ENCODE measurements at places on chromosomes 13 and 19. TPM values are rescaled to one million over a fixed set of nuclear protein-coding genes. Genes with fewer than 3 reads are reported as not detected.

The FPR3 gene
- 1.6 TPM for total RNA-seq

The IGFLR1 gene
- 30.8 TPM for total RNA-seq

- no peak for DNase-seq
Observed at GRCh38 chr19:51600940-51601580, 29.1 kb downstream of the SIGLEC5 start.

DNA sequence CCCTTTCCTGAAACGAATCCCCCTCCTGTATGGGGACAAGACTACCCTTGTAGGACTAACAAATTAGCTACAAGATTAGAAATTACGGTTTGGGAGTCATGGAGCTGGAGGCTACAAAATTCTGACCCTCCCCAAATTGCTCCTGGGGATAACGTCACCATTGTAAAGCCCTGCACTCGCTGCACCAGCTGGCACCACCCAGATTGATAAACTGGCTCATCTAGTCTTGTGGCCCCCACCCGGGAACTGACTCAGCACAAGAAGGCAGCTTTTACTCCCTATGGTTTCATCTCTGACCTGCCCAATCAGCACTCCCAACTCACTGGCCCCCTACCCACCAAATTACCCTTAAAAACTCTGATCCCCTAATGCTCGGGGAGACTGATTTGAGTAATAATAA, 150.6 kb upstream of the TSC22D1 start:
- no peak for DNase-seq

GRCh38 chr19:18847549-18848463, 16.0 kb downstream of the UPF1 start:
- DNase-seq: no peak

DNA sequence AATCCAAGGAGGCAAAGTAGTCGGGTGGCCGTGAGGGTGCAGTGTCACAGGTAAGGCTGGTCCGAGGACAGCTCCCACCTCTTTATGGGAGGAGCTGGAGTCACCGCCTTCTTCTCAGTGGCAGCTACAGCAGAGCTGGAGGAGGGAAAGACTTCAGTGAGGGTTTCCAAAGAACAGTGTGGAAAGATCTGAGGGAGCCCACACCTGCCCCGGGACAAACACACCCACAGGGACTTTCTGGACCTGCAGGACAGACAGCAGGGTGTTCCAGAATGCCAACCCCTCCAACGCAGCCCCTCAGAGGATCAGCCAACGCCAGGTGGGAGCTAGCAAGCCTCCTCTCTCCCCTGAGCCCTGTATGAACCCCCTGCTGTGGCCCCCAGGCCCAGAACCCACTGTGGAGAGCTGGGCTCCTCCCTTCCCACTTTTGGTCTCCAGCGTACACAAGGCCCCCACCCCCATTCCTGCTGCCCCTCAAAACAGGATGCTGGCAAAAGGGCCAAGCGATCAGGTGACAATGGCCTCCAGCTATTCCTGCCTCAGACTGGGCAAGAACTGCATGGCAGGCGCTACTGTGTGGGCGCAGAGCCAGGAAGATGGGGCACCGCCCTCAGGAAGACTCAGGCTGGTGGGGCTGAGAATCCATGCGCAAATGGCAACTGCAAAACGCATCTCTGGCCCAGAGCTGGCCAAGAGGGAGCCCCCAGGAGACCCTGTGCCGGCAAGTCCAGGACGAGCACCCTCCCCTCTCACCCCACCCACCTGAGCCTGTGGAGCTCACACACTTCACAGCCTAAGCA, 3.5 kb upstream of the CD320 start:
- peak; percentile 49 for DNase-seq

The C19orf47 gene
- total RNA-seq: 6.7 TPM

- DNase-seq: no peak
Observed at GRCh38 chr13:61672756-61673155, 257.1 kb upstream of the PCDH20 start.

The POU2F2 gene
- 0.83 TPM for total RNA-seq

DNA sequence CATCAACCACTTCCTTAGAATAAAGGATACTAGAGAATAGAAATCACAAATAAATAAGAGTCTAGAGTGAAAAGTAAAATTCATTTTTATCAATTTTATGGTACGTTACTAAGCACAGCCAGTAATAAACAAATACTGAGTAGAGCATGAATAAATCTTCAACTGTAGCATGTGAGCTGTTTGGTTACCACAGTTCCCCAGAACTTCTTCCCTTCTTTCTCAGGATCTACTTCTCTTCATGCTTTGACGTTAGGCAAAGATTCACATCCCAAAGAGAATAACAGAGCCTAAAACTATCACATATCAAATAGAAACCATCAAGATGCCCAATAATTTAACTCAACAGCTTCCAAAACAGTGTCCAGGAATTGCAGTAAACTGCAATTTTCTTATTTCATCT, 7.4 kb downstream of the RUBCNL start:
- DNase-seq: no peak

- DNase-seq: no peak
Observed at GRCh38 chr19:52742516-52742915, 7.7 kb upstream of the ZNF611 start.

- no peak for DNase-seq
Observed at GRCh38 chr13:78784014-78784750, 125.2 kb upstream of the OBI1 start.

- no peak for DNase-seq
Observed at GRCh38 chr19:35862528-35862927, 5.8 kb downstream of the KIRREL2 start.

Data from left lobe of liver (tissue), 2 donors.